Astrocyte (in vitro differentiated cells and primary cell): ENCODE measurements at places on chromosomes 11 and 22. TPM values are rescaled to one million over a fixed set of nuclear protein-coding genes. Genes with fewer than 3 reads are reported as not detected.

DNA sequence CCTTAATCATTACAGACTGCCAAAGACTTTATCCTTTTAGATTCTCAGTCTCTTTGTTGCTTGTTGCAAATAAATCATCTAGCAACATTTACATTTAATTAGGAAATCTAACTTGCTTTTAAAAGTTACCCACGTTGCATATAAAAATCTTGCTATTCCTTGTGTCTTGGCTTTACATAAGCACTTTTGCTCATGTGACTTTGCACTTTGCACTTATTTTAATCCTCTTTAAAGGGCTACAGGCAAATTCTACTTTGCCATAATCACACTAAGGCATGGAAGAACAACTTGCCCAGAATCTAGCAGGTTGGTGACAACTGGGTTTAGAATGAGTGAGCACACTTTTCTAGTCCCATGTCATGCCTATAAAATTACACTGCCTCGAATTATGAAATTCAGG is 25.9 kb downstream of the PRRG4 start:
- no peak for DNase-seq

GRCh38 chr11:47154616-47155570 is 21.8 kb downstream of the ARFGAP2 start:
- no peak for DNase-seq

DNA sequence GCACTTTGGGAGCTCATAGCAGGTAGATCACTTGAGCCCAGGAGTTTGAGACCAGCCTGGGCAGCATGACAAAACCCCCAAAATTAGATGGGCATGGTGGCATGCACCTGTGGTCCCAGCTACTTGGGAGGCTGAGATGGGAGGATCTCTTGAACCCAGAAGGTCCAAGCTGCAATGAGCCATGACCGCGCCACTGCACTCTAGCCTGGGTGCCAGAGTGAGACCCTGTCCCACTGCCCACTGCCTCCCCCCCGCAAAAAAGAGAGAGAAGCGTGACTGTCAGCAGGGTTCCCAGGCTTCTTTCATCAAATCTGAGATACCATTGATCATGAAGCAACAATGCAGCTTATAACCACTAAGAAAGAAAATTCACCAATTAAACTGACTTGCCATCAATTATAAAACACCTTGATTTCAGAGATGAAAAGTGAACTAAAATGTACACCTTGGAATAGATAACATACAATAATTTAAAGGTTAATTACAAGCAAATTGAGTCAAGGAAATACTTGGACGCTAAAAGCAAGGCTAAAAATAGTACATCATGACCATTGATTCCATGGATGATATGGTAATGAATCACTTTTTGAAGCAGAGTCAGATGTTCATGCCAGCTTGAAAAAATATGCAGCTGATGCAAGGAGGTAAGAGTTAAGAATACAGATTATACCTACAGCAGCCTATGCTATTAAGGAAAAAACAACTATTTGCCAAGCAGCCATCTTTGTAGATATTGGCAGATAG is 90.8 kb upstream of the ALKBH3 start:
- DNase-seq, result peak; percentile 72

DNA sequence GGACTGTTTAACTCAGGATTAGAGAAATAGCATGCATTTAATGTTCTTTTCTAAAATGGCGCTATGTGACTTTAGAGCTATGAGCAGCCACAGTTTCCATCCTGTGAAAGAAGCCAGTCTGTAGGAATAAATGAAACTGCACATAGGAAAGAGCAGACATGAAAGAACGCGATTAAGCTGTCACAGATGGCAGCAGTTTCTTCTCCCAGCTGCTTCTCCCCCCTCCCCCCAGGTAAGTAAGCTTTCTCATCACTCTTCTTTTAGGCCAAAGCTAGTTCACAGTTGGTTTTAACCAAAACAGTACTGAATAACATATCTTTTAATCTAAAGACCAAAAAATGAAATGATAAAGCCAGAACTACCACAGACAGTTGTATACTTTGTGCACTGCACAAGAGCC is 266.4 kb downstream of the KCNA4 start:
- DNase-seq, result no peak

GRCh38 chr22:32354360-32355351 is 3.0 kb upstream of the RFPL3 start:
- peak; percentile 13 for DNase-seq

GRCh38 chr22:22403306-22403705 is 105.2 kb downstream of the ZNF280B start:
- no peak for DNase-seq

GRCh38 chr11:89267660-89268302 is 90.1 kb downstream of the TYR start:
- DNase-seq, result no peak

GRCh38 chr11:131185915-131186314 is 184.5 kb upstream of the NTM start:
- no peak for DNase-seq

DNA sequence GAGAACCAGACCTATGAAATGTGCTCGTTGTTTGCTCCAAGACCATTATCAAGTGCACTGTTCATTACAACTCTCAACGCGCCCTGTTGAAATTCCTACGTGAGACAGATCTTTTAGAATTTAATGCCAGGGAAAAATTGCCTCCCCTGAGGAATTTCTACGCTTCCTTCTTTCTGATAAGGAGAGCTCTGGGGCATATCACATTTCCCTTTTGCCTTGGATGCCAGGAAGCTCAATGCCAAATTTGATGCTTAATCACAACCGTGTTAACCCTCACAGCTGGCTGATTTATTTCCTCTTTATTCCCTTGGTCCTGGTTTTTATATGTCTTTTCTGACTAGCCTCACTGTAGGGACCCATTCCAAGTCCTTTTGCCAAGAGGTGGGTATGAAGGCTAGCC is 109.4 kb downstream of the MICAL2 start:
- DNase-seq, result peak; percentile 64

DNA sequence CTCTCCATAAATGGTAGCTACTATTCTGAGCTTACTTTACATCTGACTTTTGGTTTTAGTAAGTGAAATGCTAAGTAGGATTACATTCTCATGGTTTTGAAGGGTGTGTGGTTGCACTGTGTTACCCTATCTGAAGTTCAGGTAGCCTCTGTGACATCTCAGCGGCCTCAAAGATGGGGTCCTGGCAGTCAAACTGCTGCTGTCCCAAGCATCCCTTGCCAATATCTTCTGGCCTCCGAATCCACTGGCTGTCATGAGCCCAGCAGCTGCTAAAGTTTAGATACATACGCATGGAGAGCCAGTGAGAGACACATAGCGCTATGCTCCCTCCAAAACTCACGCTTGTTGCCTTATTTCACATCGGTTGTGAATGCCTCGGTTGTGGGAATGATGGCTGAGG is 34.9 kb downstream of the UBASH3B start:
- no peak for DNase-seq

- DNase-seq, result no peak
These were observed 31.6 kb downstream of the NTM start for GRCh38 chr11:131402040-131402439.

DNA sequence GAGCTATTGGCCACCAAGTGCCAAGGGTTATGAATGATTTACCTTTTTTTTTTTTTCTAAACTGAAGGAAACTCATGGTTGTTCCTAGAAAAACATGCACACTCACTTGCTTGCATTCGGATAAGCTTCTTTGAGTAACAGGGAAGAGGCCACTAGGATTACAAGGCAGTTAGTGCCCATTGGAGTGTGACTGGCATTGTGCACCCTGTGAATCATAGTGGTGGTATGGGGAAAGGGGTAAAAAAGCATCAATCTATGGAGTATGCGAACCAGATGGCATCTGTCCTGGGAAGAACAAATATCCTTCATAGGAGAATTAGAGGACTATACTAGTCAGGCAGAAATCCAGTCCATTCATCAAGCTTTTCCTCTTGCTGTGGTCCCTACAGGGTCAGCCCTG is 24.2 kb downstream of the CD44 start:
- DNase-seq, result no peak

DNA sequence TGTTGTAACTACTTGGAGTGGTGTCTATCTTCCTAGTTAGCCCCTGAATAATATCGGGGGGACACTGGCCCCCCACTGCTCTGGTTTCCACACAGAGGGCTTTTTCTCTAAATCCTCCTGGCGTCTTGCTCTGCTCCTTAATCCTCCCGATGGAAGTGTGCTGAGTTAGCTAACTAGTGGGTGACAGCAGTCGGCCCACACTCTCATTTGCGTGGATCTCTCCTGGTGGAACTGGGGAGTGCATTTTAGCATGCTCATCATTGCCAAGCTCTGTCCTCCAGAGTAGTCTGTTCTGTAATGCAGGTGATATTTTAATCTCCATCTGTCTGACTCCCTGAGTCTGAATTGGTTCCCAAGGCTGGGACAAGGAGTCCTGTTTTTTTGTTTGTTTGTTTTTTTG is 46.1 kb upstream of the RASSF10 start:
- no peak for DNase-seq

- peak; percentile 75 for DNase-seq
These were observed 1.7 kb upstream of the RHOD start for GRCh38 chr11:67054836-67055523.

DNA sequence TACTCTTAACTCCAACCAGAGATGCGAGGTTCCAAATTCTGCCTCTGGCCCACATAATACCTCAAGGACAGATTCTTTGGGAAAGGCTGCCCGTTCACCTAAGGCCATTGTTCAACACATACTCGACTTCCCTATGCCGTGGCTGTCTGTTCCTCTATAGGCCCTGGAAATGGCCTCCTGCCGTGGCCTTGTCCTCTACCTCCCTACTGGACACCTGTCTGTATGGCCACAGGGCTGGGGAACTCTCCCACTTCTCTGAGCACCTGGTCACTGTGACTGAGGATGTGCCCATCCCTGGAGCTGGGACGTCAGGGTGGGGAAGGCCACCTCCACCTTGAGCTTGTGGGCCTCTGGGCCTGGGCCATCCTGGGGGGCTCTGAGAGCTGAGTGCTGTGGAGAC is 340.5 kb upstream of the B3GAT1 start:
- DNase-seq, result no peak

DNA sequence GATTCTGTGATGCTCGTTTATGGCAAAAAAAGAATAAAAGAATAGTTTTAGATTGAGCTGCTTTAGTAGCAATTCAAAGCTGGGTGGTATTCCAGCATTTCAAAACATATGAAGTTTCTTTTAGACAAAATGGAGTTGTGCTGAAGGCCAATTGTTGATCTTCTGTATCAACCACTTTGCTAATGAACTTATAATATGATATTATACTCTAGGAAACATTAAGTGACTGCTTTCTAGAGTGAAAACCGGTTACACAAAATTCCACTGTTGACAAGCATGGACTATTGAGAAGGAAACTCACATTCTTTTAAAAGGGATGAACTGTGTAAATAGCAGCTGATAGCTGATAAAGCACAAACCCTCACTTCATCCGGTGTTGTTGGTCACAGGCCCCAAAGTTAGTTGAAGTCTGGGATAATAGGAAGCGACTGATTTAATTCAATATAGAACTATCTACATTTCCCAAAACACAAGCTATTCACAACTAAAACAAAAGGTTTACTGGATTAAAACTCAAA is 255.1 kb downstream of the CADM1 start:
- DNase-seq, result no peak

DNA sequence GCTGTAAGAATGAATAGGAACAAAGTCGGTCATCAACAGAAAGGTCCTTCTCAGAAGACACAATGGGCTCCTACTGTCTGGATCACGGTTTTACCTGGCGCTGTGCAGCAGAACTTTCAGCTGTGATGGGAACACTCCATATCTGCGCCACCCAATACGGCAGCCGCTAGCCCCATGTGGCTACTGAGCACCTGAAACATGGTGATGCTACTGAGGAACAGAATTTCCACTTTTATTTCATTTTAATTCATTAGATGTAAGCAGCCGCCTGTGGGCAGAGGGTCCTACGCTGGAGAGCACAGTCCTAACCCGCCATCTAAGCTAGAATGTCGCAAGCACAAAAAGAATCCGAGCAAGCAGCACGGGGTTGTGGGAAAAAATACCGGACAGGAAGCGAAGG is 2.7 kb downstream of the SULT4A1 start:
- no peak for DNase-seq

DNA sequence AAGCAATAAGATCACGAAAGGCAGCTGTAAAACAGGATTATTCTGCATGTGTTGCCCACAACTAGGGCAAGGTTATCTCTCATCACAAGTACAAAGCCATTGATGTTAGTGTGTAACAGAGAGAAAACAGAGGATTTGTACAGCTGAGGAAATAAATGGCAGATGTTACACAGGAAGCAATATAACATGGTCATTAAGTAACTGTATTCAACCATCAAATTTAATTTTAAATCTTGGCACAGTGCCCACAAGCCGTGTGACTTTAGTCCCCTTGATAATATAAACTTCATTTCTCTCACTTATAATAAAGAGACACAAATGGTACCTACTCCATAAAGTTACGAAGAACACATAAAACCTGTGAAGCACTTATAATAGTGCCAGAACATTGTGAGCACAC is 17.3 kb downstream of the OR51E2 start:
- DNase-seq, result no peak

DNA sequence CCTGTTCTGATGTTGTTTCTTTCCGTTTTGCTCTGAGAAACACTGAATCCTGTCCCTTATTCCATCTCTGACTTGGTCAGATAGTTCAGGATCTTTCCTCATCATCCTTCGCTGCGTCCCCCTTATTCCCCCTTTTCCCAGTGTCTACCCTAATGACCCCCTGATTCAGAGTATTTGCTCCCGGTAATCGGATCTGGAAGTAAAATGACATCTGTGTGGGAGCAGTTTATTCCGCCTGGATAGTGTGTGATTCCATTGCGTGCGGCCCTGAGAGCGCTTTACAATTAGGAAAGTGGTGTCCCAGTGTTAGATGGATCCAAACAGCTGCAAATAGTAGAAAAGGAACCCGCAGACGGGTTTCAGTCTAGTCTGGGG is 606 bp downstream of the DRG1 start:
- DNase-seq, result peak; percentile 33

GRCh38 chr22:39738746-39739145 is 154.8 kb downstream of the ENTHD1 start:
- peak; percentile 18 for DNase-seq

- DNase-seq, result no peak
These were observed 162.7 kb downstream of the NTM start for GRCh38 chr11:131533149-131533548.

GRCh38 chr11:118379497-118379896 is 20.1 kb downstream of the UBE4A start:
- no peak for DNase-seq

DNA sequence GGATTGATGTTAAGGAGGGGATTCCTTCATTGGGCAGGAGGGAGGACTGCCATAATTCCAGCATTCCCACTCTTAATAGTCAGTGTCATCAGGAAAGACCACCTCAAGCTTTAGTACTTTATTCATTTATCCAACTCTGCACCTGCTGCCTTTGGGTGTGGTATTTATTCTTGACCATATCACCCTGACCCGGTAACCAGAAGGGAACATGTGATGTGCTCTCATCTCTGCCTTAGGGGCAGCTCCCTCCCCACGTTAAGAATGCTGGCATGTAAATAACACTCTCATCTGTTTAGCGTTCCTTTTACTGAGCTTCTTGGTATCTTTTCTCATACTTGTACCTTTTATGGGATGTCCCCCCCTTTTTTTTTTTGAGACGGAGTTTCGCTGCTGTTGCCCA is 7.7 kb downstream of the CAT start:
- DNase-seq, result no peak

The INPP5J gene
- total RNA-seq, result 3.0 and 3.3 TPM in 2 replicates

The BIRC3 gene
- total RNA-seq, result 2.2 and 2.6 TPM in 2 replicates

The PRAME gene
- not detected in 2 replicates for total RNA-seq

The PIWIL4 gene
- 0.59 and 0.75 TPM in 2 replicates for total RNA-seq

The CEP126 gene
- total RNA-seq, result 2.1 TPM in 2 replicates

The BDNF gene
- total RNA-seq, result 24.4 and 27.2 TPM in 2 replicates

The ACAD8 gene
- 15.2 and 15.8 TPM in 2 replicates for total RNA-seq

The GLYAT gene
- not detected in 2 replicates for total RNA-seq

The NXPE1 gene
- not detected in 2 replicates for total RNA-seq

The DGAT2 gene
- 0.73 and 1.6 TPM in 2 replicates for total RNA-seq
